Motor neuron (in vitro differentiated cells): ENCODE measurements at places on chromosomes 6 and 20. TPM values are rescaled to one million over a fixed set of nuclear protein-coding genes. Genes with fewer than 3 reads are reported as not detected.
A peak's percentile ranks its signal among the peaks of the same experiment; 100 is the strongest.

GRCh38 chr6:40440053-40440452 is 147.1 kb downstream of the LRFN2 start:
- no peak for ATAC-seq

- peak; percentile 67 for ATAC-seq
These were observed 12.9 kb upstream of the C20orf144 start for GRCh38 chr20:33649201-33649681.

Gene SSTR4
- 0.13 TPM in 1 of 2 replicates, not detected in the other for total RNA-seq

Gene ACTR5
- total RNA-seq = 8.0 and 8.2 TPM in 2 replicates

- ATAC-seq = no peak
These were observed 2.0 kb upstream of the FOXC1 start for GRCh38 chr6:1607516-1608221.

DNA sequence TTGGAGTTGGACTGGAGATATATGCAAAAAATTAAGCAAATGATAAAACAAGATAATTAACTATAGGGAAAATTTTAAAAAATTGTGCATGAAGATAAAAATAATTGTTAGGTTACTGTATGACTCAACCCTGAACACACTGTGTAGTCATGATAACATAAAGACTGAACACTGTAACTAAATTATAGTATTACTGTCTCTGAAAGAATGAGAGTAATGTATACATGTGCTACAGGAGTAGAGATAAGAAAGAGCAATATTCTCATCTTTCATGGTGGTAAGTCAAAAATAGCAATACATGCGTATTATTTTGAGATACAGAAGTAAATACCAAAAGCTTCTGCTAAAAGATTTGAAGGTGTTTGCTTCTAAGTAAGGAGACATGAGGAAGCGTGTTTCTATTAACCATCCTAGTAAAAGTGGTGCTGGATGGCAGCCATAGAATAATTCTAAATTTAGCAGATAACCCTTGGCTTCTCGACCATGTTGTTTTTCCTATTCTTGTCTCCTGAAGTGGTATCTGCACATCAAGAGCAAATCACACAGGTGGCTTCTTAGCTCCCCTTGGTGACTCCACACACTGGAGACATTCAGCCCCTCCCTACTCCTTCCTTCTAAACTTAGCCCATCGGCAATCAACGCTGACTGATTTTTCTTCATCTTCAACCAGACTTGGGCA is 390.6 kb upstream of the PLCB4 start:
- ATAC-seq = no peak

GRCh38 chr6:40794586-40794985 is 207.4 kb upstream of the LRFN2 start:
- no peak for ATAC-seq

DNA sequence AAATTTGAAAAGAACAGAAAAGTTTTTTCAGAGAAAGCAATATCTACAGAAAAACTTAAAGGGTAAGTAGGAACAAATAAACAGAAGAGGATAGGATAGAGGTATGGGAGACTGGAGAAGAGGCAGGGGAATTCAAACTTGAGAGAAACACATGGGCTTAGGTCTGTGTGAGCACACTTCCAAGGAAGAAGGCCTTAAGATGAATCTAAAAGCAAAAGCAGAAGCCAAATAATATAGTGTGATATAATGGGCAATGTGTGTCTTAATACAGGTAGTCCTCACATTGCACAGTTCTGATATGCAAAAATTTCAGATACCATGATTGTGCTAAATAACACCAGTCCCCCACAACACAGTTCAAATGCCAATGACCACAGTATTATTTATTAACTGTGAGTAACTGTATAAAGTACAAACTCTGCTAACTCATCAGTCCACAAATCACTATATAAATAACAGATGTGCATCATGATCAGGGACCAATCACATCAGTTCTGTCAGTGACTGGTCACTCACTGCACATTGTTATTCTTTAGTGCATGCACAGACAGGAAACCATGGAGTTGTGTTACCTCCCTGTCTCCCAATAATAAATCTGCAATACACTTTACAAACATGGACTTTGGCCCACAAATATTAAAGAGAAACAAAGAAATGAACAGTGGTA is 18.6 kb downstream of the SNX14 start:
- ATAC-seq = peak; percentile 98

Gene SLC17A9
- 17.2 and 17.4 TPM in 2 replicates for total RNA-seq

Gene ELOVL2
- total RNA-seq = 3.4 and 3.5 TPM in 2 replicates

Gene SLC32A1
- total RNA-seq = 0.96 TPM in 1 of 2 replicates, not detected in the other

DNA sequence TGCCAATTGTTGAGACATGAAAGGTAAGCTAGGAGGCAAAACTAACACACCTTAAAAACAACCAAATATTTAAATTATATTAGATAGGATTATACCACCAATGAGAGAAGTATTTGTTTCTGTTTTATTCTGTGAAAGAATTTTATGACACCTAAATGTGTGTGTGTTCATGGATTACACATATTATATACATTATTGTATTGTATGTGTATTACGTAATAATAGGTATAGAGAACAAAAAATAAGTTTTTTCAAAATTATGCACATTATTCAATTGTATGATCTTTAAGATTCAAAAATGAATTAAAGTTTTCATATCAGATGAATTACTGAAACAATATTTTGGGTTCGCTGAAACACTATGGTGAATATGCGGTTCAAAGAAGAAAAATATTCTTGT is 84.3 kb upstream of the FABP7 start:
- ATAC-seq = no peak

DNA sequence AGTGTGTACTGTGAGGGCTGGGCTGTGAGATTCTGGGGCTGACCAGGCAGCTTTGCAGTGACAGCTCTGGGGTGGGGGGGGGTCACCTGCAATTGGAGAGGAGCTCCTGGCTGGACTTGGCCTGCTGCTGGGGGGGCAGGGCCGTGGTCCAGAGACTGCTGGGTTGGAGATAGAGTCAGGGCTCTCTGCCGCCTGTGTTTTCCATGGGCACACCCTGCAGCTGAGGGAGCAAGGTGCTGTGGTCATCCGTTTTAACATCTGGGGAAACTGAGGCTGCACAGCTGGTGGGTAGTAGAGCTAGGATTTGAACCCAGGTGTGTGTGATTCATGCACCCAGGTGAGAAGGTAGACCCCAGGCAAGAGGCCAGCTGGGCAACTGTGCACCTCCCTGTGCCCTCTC is 7.3 kb downstream of the DLGAP4 start:
- ATAC-seq = no peak

DNA sequence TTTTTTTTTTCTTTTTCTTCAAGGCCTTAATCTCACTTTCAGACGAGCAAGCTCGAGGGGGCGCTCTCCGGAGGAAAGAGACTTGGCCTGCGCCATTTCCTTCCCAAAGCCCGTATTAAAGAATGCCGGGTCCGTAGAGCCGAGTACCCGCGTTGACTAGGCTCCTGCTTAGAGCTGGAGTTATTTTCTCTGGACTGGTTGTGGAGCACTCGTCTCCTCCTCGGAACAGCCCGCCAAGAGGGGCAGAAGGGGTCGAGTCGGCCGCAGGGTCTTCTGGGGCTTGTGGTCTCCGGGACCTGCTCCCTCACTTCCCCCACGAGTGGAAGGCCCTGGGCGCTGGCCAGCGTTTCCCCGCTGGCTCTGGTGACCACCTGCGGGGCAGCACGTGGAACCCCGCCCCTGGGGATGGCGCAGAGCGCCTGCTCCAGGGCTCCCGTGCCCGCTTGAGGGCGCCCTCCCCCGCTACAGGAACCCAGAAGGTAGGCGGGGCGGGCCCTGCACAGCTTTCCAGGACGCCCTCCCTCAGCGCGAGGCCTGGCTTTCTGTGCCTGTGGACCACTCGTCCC is 2.7 kb upstream of the MEI4 start:
- ATAC-seq = no peak

- no peak for ATAC-seq
These were observed 27.4 kb downstream of the FAM110A start for GRCh38 chr20:860891-861290.

DNA sequence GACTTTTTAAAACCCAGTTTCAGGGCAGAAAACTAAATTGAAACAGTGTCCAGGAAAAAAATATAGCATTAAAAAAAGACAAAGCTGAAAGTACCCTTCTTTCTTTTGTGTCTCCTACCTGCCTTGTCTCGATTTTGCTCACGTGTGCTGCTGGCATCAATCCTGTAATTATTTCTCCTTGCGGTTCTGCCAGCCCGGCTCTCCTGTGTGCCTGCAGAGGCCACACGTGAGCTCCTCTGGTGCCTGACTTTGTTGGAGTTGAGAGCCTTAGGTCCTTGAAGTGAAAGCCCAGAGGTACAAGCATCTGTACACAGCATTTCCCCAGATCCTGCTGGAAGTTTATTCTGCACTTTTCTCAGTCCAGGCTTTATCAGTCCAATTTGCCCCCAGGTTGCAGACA is 36.5 kb downstream of the GHRH start:
- no peak for ATAC-seq

Gene HLA-DQA1
- total RNA-seq = 0.57 and 0.58 TPM in 2 replicates

Gene CALHM5
- total RNA-seq = 1.2 and 1.5 TPM in 2 replicates

GRCh38 chr6:91659891-91660290 is 1073.0 kb upstream of the MAP3K7 start:
- peak; percentile 41 for ATAC-seq

- ATAC-seq = no peak
These were observed 78.7 kb upstream of the MYL9 start for GRCh38 chr20:36462440-36463211.

GRCh38 chr6:99253271-99253670 is 96.2 kb downstream of the FAXC start:
- ATAC-seq = no peak

Gene KIF13A
- 18.5 and 18.7 TPM in 2 replicates for total RNA-seq

DNA sequence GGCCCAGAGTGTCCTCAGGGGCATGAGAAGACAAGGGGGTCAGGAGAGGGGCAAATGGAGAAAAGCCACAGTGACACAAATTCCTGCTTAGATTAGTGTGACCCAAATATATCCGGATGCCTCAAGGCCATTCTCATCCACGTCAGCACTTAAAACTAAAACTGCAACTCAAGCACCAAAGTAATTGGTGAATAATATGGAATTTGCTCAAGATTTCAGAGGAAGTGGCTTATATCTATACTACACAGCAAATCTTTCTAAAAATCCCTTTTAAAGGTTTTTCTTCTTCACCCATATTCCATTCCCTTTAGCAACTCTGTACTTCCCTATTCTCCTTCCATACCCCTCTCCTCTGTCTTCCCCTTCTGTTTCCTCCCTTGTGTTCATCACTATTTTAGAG is 15.2 kb downstream of the DEF6 start:
- no peak for ATAC-seq

DNA sequence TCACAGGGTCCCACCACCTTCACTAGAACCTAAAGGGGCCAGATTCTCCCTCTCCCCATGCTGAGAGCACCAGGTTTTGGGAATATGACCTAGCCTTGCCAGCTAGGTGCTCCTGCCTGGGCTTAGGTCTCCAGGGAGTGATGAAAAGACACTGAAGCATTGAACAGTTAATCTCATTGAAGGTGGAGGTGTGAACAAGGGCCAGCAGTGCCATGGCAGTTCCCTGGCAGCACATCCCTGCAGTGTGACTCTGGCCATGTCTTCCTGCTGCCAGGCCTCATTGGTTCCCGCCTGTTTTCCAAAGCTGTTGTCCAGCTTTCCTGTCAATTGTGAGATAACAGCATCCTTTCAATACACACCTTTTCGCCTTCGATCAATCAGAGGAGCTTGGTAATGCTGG is 10.9 kb downstream of the PPIL6 start:
- ATAC-seq = no peak

- no peak for ATAC-seq
These were observed 40.0 kb upstream of the NRN1 start for GRCh38 chr6:6046716-6047115.

DNA sequence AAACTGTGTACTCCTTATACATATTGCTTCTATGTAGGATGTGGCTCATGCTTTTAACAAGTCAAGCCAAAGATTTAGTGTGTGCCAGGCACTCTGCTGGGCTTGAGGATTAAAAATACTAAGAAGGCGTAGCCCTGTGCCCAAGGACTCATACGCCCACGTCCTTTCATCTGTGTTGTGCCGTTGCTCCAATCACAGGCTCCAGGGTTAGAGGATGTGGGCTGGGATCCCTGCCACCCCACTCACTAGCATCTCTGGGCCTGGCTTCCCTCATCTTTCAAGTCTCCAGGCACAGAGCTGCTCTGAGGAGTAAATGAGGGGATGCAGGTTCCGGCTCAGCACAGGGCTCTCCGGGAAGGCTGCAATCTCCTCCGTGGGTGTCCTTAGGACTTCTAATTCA is 214.2 kb downstream of the SYNDIG1 start:
- no peak for ATAC-seq

GRCh38 chr20:33569802-33570391 is 80.0 kb downstream of the CBFA2T2 start:
- ATAC-seq = no peak

- no peak for ATAC-seq
These were observed 7.9 kb downstream of the EMILIN3 start for GRCh38 chr20:41358717-41359116.

DNA sequence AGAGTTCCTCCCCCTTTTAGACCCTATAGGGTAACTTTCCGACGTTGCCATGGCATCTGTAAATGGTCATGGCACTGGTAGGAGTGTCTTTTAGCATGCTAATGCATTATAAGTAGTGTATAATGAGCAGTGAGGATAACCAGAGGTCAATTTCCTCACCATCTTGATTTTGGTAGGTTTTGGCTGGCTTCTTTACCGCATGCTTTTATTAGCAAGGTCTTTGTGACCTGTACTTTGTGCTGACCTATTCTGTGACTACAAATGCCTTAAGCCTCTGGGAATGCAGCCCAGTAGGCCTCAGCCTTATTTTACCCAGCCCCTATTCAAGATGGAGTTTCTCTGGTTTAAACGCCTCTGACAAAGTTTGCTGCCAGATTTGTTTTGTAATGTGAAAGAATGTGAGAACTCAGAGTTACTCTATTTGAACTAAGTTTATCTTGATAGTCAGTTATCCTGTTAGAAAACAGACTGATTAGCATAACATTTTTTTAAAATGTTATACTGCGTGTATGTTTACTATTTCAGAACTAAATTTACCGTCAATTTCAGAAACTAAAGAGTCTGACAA is 111.3 kb upstream of the PRSS16 start:
- no peak for ATAC-seq

Gene HLA-A
- total RNA-seq = 59.0 and 63.7 TPM in 2 replicates

- ATAC-seq = no peak
These were observed 4.2 kb upstream of the PARD6B start for GRCh38 chr20:50726955-50727791.

DNA sequence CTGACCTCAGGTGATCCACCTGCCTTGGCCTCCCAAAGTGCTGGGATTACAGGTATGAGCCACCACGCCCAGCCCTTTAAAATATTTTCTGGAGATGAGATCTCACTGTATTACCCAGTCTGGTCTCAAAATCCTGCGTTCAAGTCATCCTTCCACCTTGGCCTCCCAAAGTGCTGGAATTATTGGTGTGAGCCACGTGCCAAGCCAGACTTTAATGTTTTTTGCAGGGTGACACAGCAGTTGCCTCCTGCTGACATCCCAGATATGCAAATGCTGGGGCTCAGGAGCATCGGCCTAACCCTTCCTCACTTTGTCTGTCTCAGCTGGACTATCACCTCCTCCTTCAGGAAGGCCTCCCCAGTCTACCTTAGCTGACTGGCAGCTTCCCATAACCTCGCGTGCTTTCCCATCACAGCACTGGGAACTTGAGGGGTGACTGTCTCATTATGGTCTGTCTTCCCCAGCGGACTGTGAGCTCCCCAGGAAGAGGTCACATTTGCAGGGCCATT is 14.3 kb upstream of the ID1 start:
- ATAC-seq = no peak

GRCh38 chr20:25066386-25066785 is 8.4 kb upstream of the ACSS1 start:
- no peak for ATAC-seq

Gene HCRTR2
- total RNA-seq = 6.4 and 7.1 TPM in 2 replicates

Gene NKX2-2
- total RNA-seq = 0.05 TPM in 1 of 2 replicates, not detected in the other
